Naive thymus-derived CD4-positive, alpha-beta T cell (primary cell): ENCODE measurements at places on chromosomes 3 and 15. TPM values are rescaled to one million over a fixed set of nuclear protein-coding genes. Genes with fewer than 3 reads are reported as not detected.

DNA sequence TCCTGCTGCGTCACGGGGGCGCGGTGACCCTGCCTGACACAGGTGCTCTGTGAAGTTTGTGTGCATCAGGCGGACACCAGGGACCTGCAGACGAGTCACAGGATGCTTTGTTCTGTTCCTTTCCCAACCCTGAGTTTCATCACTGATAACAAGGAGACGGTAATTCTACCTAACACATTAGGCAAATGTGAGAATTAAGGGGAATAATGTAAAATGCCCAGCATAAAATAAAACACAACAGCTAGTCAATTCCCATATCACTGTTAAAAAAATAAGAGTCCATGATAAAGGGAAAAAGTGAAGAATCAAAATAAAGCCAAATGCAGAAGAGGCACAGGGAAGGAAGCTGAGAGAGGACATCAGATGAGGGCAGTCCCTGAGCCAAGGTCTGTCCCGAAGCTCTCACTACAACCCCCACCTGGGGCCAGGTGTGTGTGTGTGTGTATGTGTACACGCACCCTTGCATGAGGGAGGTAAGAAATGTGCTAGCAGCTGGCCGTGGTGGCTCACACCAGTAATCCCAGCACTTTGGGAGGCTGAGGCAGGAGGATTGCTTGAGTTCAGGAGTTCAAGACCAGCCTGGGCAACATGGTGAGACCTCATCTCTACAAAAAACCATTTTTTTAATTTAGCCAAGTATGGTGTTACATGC lies 27.5 kb downstream of the PLA2G4D start:
- DNase-seq = no peak
- H3K27ac ChIP-seq = no peak overlapping the region
- no peak overlapping the region for H3K4me3 ChIP-seq
- H3K27me3 ChIP-seq = no peaks in the 10 kb centered on the region
- H3K4me1 ChIP-seq = no peaks in the 10 kb centered on the region
- H3K36me3 ChIP-seq = no peaks in the 10 kb centered on the region

DNA sequence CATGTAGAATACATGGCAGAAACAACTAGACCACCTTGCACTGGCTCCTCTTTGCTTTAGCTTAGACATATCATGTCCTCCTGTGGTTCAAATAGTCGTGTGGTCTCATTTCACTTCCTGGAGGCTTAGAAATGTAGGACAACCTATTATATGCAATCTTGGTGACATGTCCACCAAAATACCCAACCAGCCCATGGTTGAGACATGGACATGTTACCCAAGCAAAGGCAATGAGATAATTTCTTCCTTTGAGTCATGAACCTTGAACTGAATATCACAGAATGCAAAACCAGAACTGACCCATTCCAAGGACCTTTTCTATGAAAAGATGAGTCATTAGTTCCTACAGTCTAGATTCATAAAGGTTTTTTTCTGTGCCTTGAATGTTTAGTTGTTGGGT lies 309.0 kb upstream of the MDFIC2 start:
- no peak overlapping the region for H3K4me3 ChIP-seq
- H3K4me1 ChIP-seq = no peaks in the 10 kb centered on the region
- H3K27ac ChIP-seq = no peak overlapping the region
- no peak for DNase-seq
- no peaks in the 10 kb centered on the region for H3K36me3 ChIP-seq

GRCh38 chr3:118267588-118267987 lies 767.1 kb downstream of the IGSF11 start:
- DNase-seq = no peak
- H3K4me1 ChIP-seq = no peaks in the 10 kb centered on the region
- H3K27ac ChIP-seq = no peak overlapping the region
- no peaks in the 10 kb centered on the region for H3K36me3 ChIP-seq
- H3K4me3 ChIP-seq = no peak overlapping the region
- H3K27me3 ChIP-seq = no peaks in the 10 kb centered on the region

SAMMSON gene
- polyA plus RNA-seq = not detected

DNA sequence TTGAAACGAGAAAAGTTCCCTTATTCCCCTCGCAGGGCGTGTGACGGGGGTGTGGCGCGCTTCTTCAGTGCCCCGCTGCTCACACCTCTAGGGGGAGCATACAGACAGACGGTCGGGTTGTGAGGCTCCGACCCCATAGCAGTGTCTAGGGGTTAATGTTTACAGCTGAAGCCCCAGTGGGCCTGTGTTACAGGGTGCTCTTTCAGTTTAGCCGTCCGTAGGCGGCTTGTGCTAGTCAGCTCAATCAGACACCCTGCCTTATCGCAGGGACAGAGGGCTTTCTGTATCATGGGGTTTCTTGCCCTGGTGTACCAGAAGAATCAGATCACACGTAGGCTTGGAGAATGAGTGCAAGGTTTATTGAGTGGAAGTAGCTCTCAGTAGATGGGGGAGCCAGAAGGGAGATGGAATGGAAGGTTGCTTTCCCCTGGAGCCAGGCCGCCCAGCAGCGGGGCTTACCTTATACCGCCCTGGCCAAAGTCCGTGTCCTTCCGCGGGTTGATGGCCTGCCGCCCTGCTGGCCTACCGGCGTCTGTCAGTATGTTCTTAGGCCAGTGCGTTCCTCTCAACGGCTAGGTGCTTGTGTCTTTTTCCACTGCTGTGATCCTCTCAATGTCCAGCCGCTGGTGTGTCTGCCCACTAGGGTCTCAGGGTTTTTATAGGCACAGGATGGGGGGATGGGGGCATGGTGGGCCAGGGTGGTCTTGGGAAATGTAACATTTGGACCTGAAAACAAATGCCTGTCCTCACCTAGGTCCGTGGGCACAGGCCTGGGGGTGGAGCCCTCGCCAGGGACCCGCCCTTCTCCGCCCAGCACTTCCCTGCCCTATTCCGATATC lies 32.2 kb upstream of the ACP3 start:
- no peaks in the 10 kb centered on the region for H3K36me3 ChIP-seq
- no peak overlapping the region for H3K4me3 ChIP-seq
- no peak for DNase-seq

GRCh38 chr3:44330444-44330843 lies 8.1 kb upstream of the TCAIM start:
- no peaks in the 10 kb centered on the region for H3K4me1 ChIP-seq
- no peak for DNase-seq
- H3K27me3 ChIP-seq = no peaks in the 10 kb centered on the region
- no peaks in the 10 kb centered on the region for H3K36me3 ChIP-seq
- no peak overlapping the region for H3K4me3 ChIP-seq

RETNLB gene
- not detected for polyA plus RNA-seq

GOLGA6B gene
- polyA plus RNA-seq = not detected

SHC4 gene
- polyA plus RNA-seq = not detected

DNA sequence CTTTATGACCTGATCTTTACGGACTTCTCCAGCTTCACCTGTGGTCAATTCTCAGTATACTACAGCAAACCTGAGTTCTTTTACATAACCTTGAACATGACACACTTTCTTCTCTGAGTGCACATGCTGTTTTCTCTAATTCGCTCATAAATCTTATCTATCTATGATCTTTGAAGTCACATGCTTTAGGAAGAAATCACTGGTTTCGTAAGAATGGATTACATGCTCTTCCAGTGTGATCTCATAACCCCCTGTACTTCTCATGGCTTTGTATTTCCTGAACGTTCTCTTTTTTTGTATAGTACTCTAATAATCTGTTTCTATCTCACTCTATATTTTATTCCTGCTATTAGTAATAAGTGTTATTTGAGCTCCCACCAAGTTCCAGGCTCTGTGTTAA lies 1165.2 kb downstream of the TBL1XR1 start:
- no peak for DNase-seq
- H3K36me3 ChIP-seq = no peaks in the 10 kb centered on the region
- no peaks in the 10 kb centered on the region for H3K4me1 ChIP-seq
- no peak overlapping the region for H3K4me3 ChIP-seq
- H3K27ac ChIP-seq = no peak overlapping the region

DNA sequence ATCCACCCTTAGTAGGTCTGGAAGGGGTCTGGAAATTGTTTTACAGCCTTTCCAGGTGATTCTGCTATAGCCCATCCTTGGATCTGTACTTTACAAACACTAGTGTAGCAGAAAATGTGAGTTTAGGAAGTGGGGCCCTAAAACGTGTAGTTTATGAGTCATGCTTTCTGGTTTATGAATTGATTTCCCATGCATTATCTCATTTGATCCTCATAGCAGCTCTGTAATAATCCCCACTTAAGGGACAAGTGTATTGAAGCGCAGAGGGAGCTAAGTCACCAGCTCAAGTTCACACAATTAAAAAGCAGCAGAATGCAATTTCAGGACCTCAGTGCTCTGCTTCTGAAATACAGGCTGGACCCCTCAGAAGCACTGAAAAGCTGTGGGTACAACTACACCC lies 22.7 kb upstream of the STARD5 start:
- H3K36me3 ChIP-seq = no peaks in the 10 kb centered on the region
- H3K4me1 ChIP-seq = no peaks in the 10 kb centered on the region
- H3K4me3 ChIP-seq = no peak overlapping the region
- no peaks in the 10 kb centered on the region for H3K27me3 ChIP-seq

DNA sequence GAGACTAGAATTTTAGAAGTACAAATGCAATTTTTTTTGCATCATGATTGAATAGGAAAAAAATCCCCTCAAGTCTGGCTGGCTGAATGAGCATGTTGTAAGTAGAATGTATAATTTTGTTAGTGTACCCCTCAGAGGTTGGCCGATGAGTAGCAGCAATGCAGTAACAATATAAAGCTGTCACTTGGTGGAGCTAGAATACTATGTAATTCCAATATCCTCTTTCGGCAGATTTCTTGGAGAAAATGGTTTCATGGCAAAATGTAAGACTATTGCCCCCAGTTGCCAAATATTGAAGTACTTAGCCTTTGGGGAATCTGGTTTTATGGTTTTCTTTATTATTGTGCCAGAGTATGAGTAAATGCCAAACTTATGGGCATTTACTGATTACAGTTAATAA lies 39.8 kb upstream of the SGO1 start:
- no peak overlapping the region for H3K27ac ChIP-seq
- no peaks in the 10 kb centered on the region for H3K4me1 ChIP-seq
- H3K36me3 ChIP-seq = no peaks in the 10 kb centered on the region
- no peak for DNase-seq
- no peak overlapping the region for H3K4me3 ChIP-seq

DNA sequence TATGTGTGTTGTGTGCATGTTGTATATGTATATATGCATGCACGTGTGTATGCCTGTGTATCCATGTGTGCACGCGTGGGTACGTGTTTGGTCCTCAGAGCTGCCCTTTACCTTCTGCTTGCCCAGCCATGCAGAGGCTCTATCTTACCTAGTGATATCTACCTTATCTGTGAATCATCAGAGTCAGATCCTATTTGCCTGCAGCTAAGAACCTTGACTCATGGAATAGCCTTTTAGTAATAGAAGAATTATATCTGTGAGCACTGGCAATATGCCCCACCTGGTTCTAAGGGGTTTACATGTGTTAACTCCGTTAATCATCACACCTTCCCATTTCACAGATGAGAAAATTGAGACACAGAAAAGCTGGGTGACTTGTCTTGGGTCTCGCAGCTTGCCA lies 11.0 kb downstream of the PGPEP1L start:
- no peaks in the 10 kb centered on the region for H3K36me3 ChIP-seq
- H3K4me3 ChIP-seq = no peak overlapping the region
- no peak for DNase-seq
- H3K27ac ChIP-seq = no peak overlapping the region
- no peaks in the 10 kb centered on the region for H3K27me3 ChIP-seq

CFAP100 gene
- not detected for polyA plus RNA-seq

ISG20 gene
- 344 TPM for polyA plus RNA-seq

GRCh38 chr15:98815207-98815606 lies 166.9 kb downstream of the IGF1R start:
- no peak overlapping the region for H3K4me3 ChIP-seq
- no peaks in the 10 kb centered on the region for H3K36me3 ChIP-seq
- no peak for DNase-seq
- H3K27ac ChIP-seq = no peak overlapping the region
- no peaks in the 10 kb centered on the region for H3K27me3 ChIP-seq

- no peak overlapping the region for H3K4me3 ChIP-seq
- no peaks in the 10 kb centered on the region for H3K36me3 ChIP-seq
- H3K27me3 ChIP-seq = no peaks in the 10 kb centered on the region
- H3K4me1 ChIP-seq = no peaks in the 10 kb centered on the region
- H3K27ac ChIP-seq = no peak overlapping the region
- DNase-seq = no peak
These were observed 29.5 kb upstream of the VEPH1 start for GRCh38 chr3:157532529-157533297.

DNA sequence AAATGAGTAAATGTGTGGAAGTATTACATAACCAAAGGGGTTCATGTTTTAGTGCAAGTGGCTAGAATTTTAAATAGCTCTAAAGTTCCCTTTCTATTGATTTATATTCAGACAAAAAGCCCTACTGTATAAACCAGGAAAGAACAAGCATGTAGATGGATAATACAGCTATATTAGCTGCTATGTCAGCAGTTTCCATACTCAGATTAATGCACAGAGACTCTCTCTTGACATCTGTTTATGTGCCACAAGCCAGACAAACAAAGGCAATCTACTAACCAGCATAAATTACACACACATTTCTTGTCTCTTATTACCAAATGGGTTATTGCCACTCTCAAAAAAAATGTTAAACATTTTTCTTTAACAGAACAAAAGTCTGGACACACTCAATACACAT lies 760.1 kb upstream of the NECTIN3 start:
- no peak overlapping the region for H3K4me3 ChIP-seq
- no peaks in the 10 kb centered on the region for H3K27me3 ChIP-seq
- H3K4me1 ChIP-seq = no peaks in the 10 kb centered on the region
- DNase-seq = no peak
- H3K36me3 ChIP-seq = no peaks in the 10 kb centered on the region

DNA sequence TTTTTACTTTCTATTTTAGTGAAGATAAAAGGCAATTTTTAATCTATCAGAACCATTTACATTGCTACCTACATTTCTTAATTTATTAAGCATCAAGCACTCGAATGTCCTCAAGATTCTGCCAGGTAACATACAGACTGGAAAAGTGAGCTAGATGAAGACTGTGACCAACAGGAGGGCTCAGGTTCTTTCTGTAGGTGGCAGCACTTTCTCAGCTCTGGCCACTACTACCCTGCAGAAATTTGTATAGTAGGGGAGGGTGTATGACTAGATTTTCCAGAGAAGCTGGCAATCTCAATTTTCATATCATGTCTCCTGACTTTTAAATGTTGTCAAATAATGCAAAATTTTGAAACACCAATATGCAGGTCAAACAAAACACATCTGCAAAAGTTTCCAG lies 165.0 kb upstream of the SUCLG2 start:
- peak; percentile 25 for DNase-seq
- no peak overlapping the region for H3K4me3 ChIP-seq
- H3K4me1 ChIP-seq = no peaks in the 10 kb centered on the region

- no peaks in the 10 kb centered on the region for H3K4me1 ChIP-seq
- no peaks in the 10 kb centered on the region for H3K27me3 ChIP-seq
- no peak overlapping the region for H3K27ac ChIP-seq
- H3K36me3 ChIP-seq = no peaks in the 10 kb centered on the region
- H3K4me3 ChIP-seq = no peak overlapping the region
- no peak for DNase-seq
These were observed 56.2 kb upstream of the LEKR1 start for GRCh38 chr3:156769721-156770654.
